IMR-90 (cell line): ENCODE measurements at places on chromosomes 6 and 20.

GRCh38 chr6:38725414-38726183 is 10.5 kb downstream of the DNAH8 start:
- no peak for DNase-seq

DNA sequence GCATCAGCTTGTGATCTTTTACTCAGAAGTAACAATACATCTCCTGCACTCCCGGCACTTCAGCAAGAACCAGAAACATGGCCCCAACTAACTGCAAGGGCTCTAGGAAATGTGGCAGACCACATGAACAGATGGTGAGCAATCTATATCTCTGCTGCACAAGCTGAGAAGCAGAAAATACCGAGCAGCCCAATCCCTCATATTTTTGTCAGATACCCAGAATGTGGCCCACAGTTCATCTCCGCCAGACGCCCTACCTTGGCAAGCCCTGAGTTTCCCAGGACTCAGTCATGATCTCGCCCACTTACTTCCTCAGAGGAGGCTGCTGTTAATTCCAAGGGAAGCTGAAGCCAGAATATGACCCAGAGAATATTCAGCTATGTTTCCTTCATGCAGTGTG is 63.1 kb upstream of the PHACTR1 start:
- no peak for DNase-seq

DNA sequence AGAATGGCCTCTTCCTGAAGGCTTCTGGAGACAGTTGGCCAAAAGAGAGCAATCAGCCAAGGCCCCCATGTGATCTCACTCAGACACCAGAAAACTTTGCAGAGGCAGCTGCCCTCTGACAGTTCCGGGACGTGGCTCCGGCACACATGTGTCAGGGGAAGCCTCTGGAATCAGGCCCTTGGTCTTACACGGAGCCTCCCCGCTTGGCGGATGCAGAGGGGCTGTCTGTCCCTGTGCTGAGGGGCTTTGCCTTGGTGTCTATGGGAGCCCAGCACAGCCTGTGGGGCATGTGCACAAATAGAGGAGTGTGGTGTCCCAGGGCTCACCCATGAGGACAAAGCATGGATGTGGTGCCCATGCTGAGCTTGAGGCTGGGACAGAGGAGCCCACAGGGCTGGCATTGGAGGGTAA is 13.8 kb downstream of the SIGLEC1 start:
- no peak for DNase-seq

DNA sequence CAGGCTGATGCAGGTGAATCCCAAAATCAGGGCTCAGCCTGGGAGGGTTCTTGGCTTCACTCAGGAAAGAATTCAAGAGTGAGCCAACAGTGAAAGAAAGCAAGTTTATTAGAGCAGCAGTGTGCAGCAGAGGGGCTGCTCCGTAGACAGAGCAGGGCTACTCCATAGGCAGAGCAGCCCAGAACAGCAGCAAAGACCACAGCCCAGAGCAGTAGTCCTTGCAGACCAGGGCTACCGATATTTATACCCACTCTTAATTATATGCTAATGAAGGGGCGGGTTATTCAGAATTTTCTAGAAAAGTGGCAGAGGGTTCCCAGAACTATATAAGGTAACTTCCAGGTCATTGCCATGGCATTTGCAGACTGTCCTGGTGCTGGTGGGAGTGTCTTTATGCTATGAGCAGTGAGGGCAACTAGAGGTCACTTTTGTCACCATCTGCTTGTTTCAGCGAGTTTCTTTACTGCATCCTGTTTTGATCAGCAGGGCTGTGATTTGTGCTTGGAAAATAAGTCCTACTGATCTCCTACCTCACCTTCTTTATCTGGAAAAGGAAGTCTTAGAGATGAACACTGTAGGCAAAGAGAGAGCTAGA is 39.8 kb upstream of the PTPN1 start:
- DNase-seq = no peak

GRCh38 chr20:34595377-34596184 is 37.1 kb downstream of the MAP1LC3A start:
- no peak for DNase-seq

DNA sequence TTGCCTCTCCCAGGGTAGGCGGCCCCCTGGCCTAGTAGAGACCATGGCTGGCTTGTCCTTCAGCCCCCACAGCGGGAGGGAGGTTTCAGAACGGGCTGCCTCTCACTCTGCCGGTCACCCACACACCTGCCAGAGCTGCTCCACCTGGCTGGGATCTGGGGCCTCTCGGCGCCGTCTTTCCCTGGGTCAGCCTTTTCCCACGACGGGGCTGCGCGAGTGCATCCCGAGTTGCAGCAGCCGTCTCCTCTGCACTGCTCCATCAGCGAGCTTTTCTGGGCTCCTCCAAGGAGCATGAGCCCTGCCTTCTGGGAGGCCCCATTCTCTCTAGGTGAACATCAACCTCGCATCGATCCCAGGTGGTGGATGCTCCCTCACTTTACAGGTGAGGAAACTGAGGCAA is 15.9 kb upstream of the SPDEF start:
- no peak for DNase-seq

GRCh38 chr6:21613809-21614208 is 20.3 kb downstream of the SOX4 start:
- DNase-seq = no peak

GRCh38 chr6:66230591-66230990 is 523.6 kb upstream of the EYS start:
- DNase-seq = no peak
